ENCODE measurements at places on chromosomes 5 and 9.

DNA sequence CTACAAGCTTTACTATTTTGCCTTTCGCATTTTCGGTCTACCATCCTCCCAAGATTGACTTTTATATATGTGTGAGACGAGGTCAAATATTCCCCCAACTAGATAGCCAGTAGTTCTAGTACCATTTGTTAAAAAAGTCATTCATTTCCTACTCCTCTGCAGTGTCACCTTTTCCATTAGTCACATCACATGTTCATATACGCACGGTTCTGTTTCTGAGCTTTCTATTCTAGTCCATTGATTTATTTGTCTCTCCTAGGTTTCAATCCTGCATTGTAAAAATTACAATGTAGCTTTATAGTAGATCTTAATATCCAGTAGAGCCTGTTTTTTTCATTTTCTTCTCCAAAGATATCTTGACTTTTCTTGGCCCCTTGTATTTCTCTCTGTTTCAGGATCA is 528.7 kb upstream of the TRPC7 start:
- no peak for DNase-seq

DNA sequence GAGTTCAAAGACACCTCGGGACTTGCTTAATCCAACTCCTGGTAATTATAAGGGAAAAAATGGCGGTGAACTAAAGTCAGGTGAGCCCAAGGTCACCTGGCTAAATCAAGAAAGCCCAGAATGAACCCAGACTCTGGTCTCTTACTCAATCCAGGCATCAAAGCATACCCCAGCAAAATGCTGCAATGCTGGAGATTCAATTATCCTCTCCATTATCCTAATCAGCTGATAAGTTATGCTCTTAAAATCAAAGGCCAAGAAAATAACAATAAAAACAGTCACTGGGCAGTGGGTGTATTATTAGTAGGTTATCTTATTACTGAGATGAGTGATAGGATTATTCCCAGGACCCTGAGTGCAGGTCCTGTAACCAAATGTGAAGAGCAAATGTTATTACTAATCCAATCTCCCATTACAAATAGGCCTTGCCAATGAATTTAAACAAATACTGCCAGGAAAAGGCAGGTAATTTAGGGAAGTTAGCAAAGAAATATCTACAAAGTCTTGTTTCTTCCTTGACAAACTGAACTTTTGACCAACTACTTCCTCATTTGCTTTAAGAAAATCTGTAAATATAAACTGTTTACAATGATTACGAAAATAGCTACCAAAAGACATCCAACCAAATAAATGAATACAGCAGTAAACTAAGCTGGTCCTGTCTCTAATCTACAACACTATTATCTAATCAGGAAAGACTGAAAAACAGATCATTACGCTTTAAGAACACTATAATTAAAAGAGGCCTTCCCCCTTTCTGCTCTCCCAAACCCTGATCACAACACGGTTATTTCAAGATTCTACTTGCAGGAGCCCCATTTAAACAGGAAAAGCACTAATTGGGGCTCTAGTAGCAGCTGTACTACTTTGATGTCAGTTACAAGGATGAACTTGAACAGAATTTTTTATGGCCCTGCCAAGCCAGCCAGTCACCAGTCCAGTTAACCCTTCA is 103.2 kb downstream of the MED27 start:
- DNase-seq, result no peak

- no peak for DNase-seq
Measured at GRCh38 chr9:129254566-129255287, 76.7 kb upstream of the IER5L start.

GRCh38 chr9:133901184-133901835 is 90.8 kb downstream of the VAV2 start:
- DNase-seq, result no peak

- DNase-seq, result no peak
Measured at GRCh38 chr9:5873439-5873838, 17.2 kb upstream of the MLANA start.

DNA sequence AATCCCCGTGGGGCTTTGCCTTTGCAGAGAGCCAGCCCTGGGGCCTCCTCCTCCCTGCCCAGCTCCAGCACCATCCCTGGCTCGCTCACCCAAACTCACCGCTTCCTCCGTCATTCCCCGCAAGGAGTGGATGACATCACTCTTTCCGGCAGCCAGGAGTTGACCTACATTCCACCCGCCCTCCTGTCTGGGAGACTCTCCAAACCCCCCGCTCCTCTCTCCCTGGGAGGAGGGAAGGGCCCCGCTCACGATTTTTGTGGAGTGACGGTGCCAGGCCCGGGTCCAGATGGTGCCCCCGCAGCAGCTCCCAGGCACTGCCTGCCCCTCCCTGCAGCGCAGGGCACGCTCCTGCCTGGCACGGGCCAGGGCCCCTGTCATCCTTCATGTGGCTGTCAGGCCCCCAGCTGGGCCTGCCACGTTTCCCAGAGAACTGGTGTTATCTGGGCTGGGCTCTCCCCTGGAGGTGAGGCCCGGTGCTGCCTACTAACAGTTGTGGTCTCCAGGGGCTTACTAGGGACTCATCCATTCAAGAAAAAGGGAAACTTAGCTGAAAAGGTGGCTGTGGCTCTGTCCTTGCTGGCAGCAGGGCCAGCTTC is 52.3 kb downstream of the NTNG2 start:
- no peak for DNase-seq

- no peak for DNase-seq
Measured at GRCh38 chr5:132256783-132257130, 739 bp upstream of the PDLIM4 start.

- DNase-seq, result no peak
Measured at GRCh38 chr9:27429436-27429835, 94.7 kb upstream of the IFNK start.

DNA sequence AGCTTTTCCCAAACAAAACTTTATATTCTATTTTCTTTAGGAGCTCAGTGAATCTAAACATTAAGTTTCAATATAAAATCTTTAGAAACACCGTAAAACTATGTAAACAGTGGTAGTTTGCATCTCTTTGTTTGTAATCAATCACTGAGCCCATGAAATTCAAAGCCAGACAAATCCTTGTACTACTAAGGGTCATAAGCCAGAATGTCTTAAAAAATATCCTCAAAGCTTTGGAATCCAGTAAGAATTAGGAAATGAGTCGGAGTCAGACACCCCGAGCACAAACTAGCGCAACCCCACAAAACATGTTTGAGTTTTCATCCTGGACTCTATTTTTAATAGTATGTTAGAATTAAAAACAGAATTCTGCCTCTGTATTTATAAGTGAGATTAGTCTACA is 153.8 kb downstream of the HSPA4 start:
- no peak for DNase-seq

- DNase-seq, result no peak
Measured at GRCh38 chr5:90855296-90856010, 296.9 kb downstream of the ADGRV1 start.

GRCh38 chr9:134223591-134224122 is 59.3 kb upstream of the RNU6ATAC start:
- no peak for DNase-seq

DNA sequence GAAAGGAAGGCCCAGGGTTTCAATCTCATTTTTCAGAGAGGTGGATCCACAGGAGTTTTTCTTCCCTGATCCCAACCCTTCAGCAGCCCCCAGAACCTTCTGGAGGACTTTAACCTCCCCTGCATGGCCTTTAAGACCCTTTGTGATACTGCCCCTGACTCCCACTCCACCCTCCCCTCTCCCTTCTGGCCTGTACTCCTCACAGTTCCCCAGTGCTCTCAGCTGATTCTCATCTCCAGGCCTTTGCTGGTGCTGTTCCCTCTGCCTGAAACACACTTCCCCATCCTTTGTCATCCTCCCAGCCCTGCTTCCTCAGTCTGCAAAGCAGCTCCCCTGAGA is 18.5 kb downstream of the NEURL1B start:
- DNase-seq, result no peak

All from activated CD8-positive, alpha-beta memory T cell treated with anti-CD3 and anti-CD28 coated beads for 1 hour (primary cell).